ENCODE measurements at places on chromosomes 16 and 17.

DNA sequence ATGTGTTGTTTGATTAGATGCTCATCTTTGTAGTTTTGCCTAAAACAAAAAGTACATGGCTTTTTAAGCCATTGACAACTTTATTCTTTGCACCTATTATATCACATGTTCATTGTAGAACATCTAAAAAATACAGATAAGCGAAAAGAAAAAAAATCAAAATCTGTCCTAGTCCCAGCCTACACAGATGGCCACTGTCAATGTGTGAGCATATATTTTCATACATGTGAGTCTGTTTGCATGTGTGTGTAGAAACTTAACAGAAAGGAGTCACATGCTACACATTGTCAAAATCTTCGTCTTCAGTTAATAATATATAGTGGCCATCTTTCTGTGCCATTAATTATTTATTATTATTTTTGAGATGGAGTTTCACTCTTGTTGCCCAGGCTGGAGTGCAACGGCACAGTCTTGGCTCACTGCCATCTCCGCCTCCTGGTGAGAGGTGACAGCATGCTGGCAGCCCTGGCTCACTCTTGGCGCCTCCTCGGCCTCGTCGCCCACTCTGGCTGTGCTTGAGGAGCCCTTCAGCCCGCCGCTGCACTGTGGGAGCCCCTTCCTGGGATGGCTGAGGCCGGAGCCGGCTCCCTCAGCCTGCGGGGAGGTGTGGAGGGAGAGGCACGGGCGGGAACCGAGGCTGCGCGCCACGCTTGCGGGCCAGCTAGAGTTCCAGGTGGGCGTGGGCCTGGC lies 68.5 kb upstream of the AMZ2 start:
- no peak for DNase-seq

GRCh38 chr16:30120340-30121105 lies 2.5 kb downstream of the MAPK3 start:
- DNase-seq = no peak

GRCh38 chr16:637081-638018 lies 1.2 kb upstream of the METTL26 start:
- DNase-seq = peak; percentile 100

DNA sequence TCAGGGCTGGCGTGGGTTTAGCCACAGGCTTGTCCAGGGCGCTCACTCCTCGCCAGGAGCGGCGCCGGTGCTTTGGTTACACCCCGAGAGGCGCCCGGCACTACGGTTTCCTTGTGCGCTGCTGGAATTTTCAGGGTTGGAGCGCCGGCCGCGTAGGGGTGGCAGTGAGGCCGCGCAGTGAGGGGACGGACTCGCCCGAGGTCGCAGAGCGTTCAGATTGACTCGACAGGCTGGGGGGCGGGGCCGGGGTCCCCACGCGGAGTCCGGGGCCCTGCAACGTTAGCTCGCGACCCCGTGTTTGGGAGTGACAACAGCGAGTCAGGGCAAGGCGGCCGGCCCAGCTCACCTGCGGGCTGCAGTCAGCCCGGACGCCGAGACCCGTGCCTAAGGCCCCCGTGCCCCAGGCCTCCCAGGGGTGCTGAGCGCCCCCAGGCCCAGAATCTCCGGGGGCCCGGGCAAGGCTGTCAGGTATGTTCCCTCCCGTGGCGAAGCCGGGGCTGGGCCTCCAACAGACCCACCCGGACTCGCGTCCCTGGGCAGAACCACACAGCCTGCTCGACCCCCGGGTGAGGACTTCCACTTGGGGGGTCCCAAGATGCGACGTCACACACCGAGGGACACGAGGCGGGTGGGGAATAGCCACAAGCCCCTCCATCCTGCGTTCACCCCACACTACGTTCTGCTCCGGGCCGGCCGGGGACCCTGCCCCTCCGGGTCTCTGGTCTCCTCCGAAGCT lies 1.3 kb upstream of the ACTG1 start:
- DNase-seq = no peak

- DNase-seq = no peak
Measured at GRCh38 chr17:40511136-40511535, 9.7 kb upstream of the TNS4 start.
